Globus pallidus (tissue), 1 donor: ENCODE measurements at places on chromosomes 1 and 21.

DNA sequence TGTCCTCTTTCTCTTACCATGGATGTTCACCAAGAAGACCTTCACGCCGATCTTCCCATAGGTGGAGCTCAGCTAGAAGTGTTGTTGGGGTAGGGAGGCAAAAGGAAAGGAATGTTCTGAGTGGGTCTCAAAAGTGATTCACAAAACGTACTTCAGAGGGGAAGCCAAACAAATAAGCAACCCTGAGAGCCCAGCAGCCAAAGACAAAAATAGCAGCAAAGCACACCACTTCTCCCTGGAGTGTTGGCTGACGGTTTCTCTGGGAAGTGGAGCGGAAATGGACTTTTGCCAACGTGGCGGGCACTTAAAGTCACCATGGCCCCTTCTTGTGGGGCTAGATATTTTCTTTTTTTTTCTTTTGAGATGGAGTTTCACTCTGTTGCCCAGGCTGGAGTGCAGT lies 23.1 kb downstream of the SLC26A9 start:
- peak; percentile 48 for DNase-seq

DNA sequence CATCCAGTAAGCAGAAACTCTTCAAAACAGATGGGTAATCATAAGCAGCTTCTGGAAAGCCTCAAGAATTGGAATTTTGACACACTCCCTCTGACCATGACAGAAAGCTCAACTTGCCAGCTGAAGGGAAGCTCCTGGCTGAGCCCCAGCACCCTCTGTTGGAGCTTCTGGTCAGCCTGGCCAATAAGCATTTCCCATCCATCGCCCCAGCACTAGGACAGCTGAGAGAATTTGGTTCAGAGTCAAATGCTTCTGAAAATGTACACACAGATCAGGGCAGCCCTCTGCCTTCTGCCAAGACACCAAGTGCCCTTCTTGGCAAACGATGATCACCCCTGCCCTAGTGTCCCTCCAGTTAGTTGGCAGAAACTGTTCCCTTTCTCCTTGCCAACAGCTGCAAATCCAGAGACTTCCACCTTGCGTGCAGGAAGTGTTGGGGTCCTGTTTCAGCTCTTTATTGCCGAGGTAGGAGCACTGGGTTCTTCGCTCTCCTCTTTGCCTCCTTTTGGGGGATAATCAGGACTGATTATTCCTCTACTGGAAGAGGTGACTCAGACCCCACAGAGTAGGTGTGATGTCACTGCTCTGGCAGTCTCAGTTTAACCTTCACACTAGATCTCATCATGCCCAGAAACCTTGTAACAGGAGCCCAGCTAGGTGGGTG lies 11.9 kb downstream of the PIGV start:
- peak; percentile 78 for DNase-seq

DNA sequence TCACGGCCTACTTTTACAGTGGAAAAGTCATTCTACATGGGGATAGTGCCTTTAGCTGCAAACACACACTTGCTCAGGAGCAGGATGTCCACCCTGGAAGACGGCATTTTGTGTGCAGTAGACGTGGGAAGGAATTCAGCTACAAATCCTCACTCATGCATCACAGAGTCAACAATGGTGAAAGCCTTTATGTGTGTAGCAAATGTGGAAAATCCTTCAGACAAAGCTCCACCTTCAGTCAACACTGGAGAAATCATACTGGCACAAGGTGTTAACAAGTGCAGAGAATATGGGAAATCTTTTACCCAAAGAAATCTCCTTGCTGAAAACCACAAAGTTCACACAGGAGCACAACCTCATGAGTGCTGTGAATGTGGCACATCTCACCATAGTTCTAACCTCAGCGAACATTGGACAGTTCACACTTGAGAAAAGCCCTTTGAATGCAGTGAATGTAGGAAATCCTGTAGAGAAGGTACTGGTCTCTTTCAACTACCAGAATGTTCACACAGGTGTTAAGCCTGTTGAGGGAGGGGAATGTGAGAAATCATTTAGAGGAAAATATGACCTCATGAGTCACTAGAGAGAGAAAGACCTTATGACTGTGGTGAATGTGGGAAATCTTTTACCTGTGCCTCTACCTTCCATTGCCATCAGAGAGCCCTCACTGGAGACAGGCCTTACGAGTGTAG lies 101.8 kb downstream of the PTGS2 start:
- no peak for DNase-seq

DNA sequence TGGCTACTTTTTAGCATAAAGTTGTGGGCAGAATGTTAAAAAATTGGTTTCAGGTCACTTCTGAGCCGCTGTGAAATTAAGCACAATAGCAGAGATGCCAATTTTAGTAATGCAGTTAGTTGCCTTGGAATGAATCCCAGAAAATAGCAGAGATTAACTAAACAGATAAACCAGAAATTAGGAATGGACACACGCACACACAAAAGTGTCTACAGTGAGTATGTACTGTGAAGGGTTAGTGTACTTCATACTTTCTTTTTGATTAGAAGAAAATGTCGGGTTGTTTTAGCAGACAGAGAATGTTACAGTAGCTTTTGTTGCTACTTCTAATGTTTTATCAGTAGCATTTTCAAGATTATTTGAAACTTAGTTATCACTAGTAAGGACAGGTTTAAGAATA lies 106.7 kb downstream of the LEPR start:
- no peak for DNase-seq

DNA sequence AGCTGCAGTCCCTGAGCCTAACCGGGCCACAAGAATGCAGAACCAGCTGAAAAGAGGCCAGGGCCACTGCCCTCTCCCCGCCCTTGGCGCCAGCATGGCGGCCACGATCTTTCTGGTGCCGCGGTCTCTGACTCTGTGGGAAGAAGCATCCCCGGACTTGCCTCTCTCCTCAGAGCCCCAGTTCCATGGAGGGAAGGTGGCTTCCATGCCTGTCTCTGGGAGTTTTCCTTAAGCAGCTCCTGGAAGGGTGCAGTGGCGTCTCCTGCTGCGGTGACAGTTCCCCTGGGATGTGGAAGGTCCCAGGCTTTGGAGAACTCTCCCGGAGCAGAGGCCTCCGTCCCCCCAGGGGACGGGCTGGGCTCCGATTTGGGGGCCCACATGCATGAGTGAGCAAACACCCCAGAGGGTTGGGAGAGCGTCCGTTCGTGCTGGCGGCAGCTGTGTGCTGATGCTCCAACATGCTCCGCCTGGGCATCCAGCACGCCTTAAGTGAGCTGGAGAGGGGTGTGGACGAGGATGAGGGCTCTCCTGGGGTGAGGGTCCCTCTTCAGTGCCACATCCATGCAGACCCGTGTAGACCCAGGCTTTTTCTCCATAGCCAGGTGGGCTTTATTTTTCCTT lies 109.8 kb upstream of the COL6A1 start:
- DNase-seq: no peak

DNA sequence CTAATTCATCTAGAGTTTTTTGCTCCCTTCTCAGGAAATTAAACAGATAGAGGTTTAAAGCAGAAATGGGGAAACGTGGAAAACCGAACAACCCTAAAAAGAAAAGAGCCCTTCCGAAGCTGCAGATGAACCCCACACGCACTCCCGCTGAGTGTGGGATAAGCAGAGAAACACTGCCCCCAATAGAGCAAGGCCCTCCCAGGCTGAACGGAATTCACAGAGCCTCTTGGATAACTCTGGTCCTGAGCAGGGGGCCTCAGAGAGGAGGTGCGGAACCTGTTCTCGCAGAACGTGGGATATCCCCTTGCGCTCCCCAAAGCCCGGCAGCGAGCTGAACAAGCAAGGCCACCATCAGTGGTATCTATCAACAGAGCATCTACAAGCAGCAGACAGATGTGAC lies 44.9 kb downstream of the SSBP3 start:
- DNase-seq: peak; percentile 59
